Stimulated activated CD8-positive, alpha-beta memory T cell treated with anti-CD3 and anti-CD28 coated beads, Interleukin-2, amount 100 ng/mL, for 48 hours (primary cell): ENCODE measurements at places on chromosomes 6 and 20.
A peak's percentile ranks its signal among the peaks of the same experiment; 100 is the strongest.

DNA sequence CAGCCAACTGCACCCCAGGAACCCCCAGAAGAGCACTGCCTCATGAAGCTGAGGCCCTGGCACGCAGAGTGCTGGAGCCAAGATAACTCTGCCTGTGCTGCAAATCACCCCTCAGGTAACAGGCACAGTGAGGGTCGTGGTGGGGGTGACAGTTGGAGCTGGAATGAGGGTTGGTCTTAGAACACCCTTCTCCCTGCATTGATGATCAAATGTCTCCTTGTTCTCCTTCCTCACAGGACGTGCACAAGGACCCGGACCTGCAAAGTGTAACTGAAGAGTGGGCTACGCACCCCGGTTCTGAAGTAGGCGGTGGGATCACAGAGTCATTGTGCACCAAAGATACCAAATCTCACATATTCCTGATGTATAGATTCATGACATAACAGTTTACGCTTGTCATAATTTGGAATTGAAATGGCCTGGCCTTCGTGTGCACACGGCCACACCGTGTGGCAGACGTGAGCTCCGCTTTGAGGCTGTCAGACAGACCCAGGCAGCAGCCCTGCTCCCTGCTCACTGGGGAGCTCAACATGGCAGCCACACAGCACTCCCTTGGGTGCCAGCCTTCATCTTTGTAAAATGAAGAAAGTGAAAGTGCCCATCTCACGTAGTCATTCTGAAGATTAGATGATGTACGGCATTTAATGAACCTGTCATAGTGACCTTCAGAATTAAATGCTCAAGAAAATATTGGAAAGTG is 8.8 kb downstream of the THBS2 start:
- no peak for DNase-seq

DNA sequence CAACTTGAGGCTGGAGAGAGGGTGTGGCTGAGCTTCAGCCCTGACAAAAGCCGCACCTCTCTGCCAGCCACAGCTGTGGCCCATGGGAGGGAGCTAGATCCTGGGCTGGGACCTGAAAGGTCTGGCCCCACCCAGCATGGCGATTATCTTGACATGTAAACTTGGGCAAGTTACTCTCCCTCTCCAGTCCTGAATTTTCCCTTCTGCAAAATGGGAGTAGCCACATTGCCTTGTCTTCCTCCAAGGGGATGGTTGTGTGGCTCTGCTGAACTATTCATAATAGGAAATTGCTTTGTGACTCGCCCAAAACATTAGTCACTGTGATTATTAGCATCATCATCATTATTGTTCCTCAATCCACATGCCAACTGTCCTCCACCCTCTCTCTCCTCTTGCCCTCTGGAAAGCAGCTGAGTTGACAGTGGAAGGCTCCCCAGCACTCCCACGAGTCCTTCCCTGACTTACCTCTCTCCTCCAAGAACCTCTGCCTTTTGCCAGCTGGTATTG is 23.0 kb upstream of the RBPJL start:
- DNase-seq: no peak

GRCh38 chr6:19465256-19465655 is 371.9 kb upstream of the ID4 start:
- DNase-seq: no peak

- peak; percentile 15 for DNase-seq
Measured at GRCh38 chr6:8131265-8131897, 29.0 kb upstream of the EEF1E1 start.

GRCh38 chr20:6502999-6503398 is 264.5 kb upstream of the BMP2 start:
- DNase-seq: no peak

- DNase-seq: no peak
Measured at GRCh38 chr20:50611128-50611810, 80.1 kb downstream of the RIPOR3 start.

- no peak for DNase-seq
Measured at GRCh38 chr20:2135013-2135412, 33.4 kb downstream of the STK35 start.

DNA sequence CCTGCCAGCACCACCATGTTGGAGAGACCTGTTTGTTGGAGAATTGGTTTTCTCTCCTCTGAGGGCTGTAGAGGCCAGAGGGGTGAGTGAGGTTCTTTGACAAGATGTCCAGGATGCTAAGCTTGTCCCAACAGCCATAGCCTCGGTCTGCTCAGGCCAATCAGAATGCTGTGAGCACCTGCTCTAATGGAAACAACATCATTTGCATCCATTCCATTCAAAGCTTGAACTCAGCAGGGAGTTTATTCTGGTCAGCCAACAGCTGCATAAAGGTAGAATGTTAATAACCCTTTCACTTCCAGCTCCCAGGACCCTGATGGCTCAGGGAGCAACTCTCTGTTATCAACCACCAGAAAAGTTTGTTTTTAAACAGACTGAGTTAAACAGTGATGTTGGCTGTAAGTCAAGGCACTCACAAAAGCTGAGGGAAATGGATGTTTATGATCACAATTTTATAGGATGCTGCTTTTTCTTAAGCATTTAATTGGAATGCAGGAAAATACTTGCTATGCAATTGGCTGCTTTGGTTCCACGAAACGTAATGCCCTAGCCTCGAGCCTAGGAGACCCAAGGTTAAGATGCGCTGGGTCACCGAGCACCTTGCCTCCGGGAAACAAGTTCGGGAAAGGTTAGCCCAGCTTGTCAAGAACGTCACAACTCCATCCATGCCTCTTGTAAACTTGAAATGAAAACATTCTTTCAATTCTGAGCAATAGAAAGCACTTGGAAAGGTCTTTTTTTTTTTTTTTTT is 155.2 kb downstream of the NFATC2 start:
- DNase-seq: no peak

DNA sequence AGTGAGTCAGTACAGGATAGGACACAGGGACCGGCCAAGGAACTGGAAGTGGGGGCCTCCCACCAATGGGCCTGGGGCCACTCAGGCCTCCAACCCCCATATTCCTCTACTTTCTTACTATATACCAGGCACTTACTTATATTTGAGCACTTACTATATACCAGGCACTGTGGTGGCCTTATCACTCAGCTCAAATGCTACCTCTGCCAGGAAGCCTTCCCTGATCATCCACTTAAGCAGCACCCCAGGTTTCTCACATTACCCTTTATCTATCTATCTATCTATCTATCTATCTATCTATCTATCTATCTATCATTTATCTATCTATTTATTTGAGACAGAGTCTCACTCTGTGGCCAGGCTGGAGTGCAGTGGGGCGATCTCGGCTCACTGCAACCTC is 12.3 kb upstream of the UBE2V1 start:
- DNase-seq: no peak

GRCh38 chr6:82017288-82017687 is 230.3 kb downstream of the IBTK start:
- DNase-seq: no peak

DNA sequence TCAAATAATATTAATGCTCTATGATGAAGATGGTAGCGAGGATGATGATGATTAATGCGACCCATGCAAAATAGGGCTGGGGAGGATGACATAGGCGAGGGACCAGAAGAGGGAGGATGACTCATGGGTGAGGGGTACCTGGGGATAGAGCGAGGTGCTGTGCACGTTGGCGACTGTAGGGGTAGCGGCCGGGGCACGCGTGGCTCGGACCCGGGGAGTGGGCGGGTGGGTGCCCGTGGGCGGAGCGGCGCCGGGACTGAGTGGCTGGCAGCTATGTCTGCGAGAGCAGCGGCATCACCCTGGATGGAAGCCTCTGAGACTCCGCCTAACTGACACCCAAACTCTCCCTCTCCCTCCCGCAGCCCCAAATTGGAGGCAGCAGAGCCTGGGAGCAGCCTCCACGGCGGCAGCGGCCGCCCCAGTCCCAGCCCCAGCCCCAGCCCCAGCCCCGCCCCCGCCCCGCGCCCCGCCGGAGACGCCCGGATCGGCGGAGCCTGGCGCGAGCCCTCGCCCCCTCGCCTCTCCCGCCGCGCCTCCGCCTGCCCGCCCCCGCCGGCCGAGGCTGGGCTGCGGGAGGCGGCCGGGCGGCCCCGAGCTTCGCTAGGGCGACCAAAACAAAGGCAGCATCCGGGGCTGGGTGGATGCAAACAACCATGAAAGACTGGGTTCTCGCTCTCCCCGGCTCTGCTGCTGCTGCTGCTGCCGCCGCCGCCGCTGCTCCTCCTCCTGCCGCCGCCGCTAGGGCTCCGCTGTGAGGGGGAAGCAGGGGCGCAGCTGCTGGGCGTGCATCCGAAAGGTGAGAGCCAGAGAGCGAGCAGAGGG is at the start of gene RIMS1:
TSS of gene RIMS1 (plus strand) at position 367 of the 822 bp plus-strand sequence. CDS start 474 bp downstream, outside the sequence.
- DNase-seq: no peak

GRCh38 chr6:123118811-123119210 is 122.8 kb downstream of the CLVS2 start:
- no peak for DNase-seq

GRCh38 chr6:163311830-163312229 is 102.7 kb upstream of the QKI start:
- DNase-seq: no peak

- DNase-seq: no peak
Measured at GRCh38 chr6:13920552-13920951, 4.2 kb upstream of the RNF182 start.

GRCh38 chr6:137171824-137172733 is 1.4 kb downstream of the IL22RA2 start:
- no peak for DNase-seq
